ENCODE measurements at places on chromosomes 11 and 22. TPM values are rescaled to one million over a fixed set of nuclear protein-coding genes. Genes with fewer than 3 reads are reported as not detected.

Gene CYP2D6
- total RNA-seq = 0.16 TPM

- DNase-seq = no peak
- H3K36me3 ChIP-seq = no peaks in the 10 kb centered on the region
- no peak overlapping the region for H3K4me3 ChIP-seq
- no peak overlapping the region for H3K27ac ChIP-seq
Observed at GRCh38 chr11:78652843-78653239, 78.2 kb upstream of the NARS2 start.

DNA sequence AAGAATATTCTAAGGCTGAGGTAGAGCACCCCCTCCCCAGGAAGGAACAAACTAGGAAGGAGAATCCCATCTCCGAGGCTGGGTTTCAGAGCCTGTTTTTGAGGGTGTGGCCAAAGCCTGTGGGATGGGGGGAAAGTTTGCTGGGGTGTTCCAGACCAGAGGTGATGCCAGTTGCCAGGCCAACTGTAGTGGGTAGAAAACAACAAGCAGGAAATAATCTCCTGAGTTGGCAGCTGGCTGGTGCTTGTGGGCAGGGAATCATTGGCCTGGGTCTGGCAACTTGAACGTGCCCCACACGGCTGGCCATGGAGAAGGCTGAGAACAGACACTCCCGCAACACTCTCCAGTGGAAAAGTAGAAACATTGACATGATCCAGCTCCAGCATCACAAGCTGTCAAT is 385.6 kb downstream of the ETS1 start:
- no peaks in the 10 kb centered on the region for H3K4me1 ChIP-seq
- DNase-seq = no peak
- H3K36me3 ChIP-seq = no peaks in the 10 kb centered on the region
- H3K4me3 ChIP-seq = no peak overlapping the region
- no peak overlapping the region for H3K27ac ChIP-seq

Gene GAL
- 0.58 TPM for total RNA-seq

Measured in left ventricle myocardium inferior (tissue), 1 donor.